SK-MEL-5 (cell line): ENCODE measurements at places on chromosomes 6 and 20. TPM values are rescaled to one million over a fixed set of nuclear protein-coding genes. Genes with fewer than 3 reads are reported as not detected.

RIPPLY2 gene
- 3.8 and 4.5 TPM in 2 replicates for total RNA-seq

BANF2 gene
- not detected in 2 replicates for total RNA-seq

RPP21 gene
- total RNA-seq, result 38.9 and 42.7 TPM in 2 replicates

TRIM15 gene
- total RNA-seq, result not detected in 2 replicates

HSPA1L gene
- total RNA-seq, result 0.29 TPM in 2 replicates
